ENCODE measurements at places on chromosomes 3 and 15.

DNA sequence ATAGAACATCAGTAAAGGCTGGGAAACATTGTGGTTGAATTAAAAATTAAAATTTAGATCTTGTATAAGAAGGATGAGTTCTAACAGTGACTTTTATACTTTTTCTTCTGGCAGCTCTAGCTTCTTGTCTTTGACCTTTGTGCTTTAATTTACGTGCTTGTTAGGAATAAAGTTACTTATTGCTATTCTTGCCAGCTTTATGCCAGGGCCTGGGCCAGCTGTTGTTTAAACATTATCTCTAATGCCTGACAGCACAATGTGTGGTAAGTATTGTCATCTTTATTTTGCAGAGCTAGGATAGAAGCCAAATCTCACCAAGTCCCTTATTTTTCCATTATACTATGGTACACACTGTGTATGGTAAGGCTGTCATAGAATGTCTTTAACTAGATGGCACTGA lies 766.7 kb upstream of the GOLIM4 start:
- DNase-seq, result no peak

DNA sequence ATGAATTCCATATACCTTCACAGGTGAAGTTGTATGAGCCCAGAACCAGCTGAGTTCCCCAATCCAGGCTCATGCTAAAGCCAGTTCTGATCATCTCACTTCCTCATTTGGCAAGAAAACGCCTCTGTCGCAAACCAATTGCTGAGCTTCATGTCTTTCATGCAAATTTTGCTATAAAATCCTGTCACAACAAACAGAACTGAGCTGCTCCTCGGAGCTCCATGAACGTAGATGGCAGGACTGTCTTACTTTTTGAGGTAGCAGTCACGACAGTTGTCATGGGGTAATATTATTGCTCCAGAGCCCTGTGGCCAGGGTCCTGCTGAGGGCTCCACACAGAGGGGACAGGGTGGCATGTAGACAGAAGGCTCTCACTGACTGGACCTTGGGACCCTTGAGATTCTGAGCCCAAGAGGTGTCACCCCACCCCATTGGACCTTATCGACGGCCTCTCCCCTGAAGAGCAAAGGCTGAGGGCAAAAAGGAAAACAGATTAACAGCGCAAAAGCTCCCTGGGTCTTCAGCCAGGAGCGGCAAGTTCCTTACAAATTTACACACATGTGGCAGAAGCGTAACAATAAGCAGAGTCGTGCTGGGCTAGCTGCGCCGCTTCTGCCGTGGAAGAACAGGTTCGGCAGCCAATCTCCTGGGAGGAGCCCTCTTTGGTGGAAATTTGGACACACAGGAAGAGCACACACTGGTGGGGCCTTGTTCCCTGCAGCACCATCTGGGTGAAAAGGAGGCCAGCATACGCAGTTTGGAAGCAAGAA lies 249.2 kb downstream of the OPA1 start:
- no peak for DNase-seq

GRCh38 chr3:25071846-25072245 lies 356.2 kb upstream of the RARB start:
- DNase-seq, result no peak

DNA sequence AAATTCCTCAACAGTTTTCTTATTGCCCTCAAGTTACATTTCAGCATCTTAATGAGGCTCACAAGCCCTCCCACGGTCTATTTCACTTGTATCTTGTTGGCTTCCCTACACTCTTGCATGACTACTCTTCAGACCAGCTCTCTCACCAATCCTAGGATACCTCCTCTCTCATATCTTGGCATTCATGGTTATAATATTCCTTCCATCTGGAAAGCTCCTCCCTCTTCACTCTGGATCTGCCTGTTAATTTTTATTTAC lies 8.5 kb upstream of the CCDC80 start:
- DNase-seq, result no peak

- DNase-seq, result no peak
These were observed 895 bp upstream of the ARHGAP31 start for GRCh38 chr3:119293105-119293870.

DNA sequence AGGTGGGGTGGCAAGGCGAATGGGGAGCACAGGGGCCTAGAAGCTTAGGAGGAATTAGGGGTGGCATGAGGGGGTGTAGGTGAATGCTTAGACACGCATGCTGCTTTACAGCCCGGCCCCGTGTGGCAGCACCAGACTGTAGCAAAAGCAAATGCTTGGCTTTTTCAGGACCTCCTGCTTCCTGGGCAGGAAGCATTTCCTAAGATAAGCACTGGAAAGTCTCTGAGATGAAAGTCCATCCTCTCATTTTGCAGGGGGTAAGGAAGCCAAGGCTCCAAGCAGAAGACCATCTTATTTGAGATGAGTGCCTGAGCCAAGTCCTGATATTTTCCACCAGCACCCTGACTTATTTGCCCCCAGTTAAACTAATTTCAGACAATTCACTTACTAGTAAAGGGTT lies 12.9 kb downstream of the SSUH2 start:
- no peak for DNase-seq

GRCh38 chr3:535566-536416 lies 339.2 kb downstream of the CHL1 start:
- DNase-seq, result no peak

GRCh38 chr3:20935791-20936190 lies 749.8 kb upstream of the SGO1 start:
- DNase-seq, result no peak

DNA sequence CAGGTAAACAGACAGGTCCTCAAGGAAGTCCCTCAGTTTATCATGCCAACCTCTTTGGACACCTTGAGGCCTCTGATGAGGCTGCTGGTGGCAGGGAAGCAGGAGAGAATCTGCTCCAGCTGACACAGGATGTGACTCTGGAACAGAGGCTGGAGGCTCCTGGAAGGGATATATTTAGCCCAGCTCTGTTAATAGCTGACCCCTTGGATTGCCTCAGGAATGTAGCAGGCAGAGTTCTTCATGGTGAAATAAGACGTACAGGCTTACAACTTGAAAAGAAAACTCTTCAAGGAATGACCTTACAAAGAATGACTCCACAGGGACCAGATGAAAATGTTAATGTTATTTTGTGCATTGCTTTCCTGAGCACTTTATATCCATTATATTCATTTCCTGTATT lies 90.5 kb downstream of the AQP9 start:
- DNase-seq, result no peak

- no peak for DNase-seq
These were observed 33.4 kb upstream of the FRMD4B start for GRCh38 chr3:69419276-69419675.

GRCh38 chr15:82909080-82909815 lies 43.3 kb downstream of the HOMER2 start:
- DNase-seq, result no peak

- DNase-seq, result peak; percentile 49
These were observed 207.1 kb downstream of the TBC1D2B start for GRCh38 chr15:77870195-77871065.
